NCI-H345 (cell line): ENCODE measurements at places on chromosomes 7 and 10.
A peak's percentile ranks its signal among the peaks of the same experiment; 100 is the strongest.

DNA sequence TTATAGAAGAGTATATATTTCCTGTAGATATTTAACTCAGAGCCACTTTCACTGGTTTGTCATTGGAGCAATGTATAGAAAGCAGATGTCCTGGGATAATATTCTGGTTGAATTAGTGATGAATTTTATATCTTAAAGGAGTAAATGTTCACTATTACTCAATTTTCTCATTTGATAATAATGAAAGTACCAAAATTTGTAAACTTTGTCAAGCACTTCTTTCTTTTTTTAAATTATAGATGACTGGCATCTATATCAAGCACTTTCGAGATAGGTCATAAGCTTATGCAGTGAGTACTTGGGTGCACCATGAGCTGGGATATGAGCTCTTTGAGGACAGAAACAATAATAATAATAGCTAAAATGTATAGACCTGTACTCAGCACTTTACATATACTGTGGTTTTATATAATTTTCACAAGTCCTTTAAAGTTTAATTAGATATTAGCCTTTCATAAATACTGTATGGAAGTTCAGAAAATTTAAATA lies 11.3 kb downstream of the RSBN1L start:
- DNase-seq = no peak

DNA sequence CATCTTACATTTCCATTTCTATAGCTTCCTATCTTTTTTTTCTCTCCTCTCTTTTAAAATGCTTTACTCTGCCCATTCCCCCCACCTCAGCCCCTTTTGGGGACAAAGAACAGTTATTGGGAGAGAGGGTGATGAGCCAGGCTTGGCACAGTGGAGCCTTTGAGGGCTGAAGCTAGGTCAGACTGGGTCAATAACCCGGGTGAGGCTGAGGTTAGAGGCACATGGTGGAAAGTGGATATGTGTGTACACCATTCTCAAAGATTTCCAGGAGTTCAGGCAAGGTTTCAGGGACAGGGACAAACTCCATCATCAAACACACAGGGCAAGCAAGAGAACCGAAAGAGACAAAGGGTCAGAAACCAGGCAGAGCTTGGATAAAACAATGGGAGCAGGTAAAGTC lies 11.5 kb downstream of the ABCB4 start:
- DNase-seq = no peak

DNA sequence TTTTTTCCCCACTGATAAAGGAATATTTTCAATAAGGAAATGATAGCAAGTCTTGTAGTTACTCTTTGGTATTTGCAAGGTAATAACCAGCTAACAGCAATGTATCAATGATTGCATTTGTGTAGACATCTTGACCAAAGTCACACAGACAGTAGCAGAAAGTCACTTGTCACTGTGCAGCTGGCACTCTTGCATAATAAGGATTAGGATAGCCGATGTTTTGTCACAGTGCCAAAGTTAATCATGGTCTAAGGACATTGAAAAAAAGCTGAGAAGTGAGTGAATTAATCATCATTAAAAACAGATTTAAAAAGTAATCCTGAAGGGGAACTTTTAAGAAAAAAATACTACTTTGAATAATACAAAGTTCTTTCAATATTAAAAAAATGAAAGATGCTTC lies 834.3 kb upstream of the C7orf33 start:
- peak; percentile 67 for DNase-seq

- no peak for DNase-seq
Observed at GRCh38 chr7:13017881-13018280, 330.4 kb downstream of the ARL4A start.

DNA sequence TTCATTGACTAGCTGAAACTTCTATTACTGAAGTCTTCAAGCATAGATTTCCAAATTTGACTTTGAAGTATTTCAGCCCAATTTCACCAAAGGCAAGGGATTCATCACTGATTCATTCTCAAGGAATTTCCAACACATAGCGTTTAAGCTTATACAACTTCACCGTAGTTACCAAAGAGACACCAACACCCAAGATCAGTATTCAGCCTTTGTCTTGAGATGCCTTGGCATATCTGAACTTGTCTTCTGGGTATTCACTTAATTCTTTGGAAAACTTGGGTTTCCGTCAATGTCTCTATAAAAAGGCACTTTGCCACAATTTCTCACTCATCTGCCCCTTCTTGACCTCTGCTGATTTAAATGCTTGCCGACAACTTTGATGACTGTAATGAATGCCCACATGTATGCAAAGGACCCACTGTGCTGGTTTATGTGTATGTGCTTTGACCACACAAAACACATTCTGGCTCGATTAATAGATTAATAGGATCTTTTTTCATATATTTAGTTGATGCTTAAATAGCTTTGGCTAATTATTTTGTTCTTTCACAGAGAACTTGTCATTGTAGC lies 49.6 kb downstream of the TES start:
- DNase-seq = no peak

GRCh38 chr10:29557665-29558064 lies 77.1 kb downstream of the SVIL start:
- no peak for DNase-seq

DNA sequence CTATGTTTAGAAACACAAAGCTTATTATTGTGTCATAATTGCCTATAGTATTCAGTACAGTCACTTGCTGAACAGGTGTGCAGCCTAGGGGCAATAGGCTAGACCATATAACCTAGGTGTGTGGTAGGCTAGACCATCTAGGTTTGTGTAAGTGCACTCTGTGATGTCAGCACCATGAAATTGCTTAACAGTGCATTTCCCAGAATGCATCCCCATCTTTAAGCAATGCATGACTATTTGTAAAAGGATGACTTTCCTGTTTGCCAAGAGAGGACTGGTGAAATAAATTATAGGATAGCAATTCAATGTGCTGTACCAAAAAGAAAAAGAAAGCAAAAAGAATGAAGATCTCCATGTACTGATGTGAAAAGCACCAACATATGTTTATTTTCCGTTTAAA lies 288.7 kb upstream of the AUTS2 start:
- DNase-seq = no peak

GRCh38 chr10:99965700-99966099 lies 44.0 kb downstream of the DNMBP start:
- DNase-seq = no peak

DNA sequence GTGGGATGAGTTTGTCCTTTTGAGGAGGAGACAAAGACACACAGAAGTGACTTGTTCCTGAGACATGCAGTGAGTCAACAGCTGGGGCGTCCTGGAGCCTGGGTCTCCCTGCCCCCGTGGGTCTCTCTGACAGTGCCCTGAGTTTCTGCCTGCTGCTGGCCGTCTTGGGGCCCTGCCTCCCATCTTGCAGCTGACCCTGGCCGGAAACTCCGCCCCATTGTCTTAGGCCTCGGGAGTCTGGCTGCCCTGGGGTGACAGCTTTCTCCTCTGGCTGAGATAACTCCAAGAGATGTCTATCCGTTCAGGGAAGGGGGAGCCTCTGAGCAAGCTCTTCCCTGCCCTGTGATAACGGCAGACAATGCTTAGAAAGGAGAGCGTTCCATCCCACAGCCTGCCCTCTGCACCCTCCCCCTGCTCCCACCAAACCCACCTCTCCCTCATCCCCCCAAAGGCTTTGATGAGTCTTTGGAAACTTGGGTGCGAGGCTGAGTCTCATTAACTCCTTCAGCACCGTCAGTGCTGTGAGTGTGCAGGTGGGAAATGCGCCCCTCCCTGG lies 69.5 kb upstream of the PODXL start:
- no peak for DNase-seq

GRCh38 chr7:73429215-73429614 lies 4.4 kb upstream of the FZD9 start:
- peak; percentile 92 for DNase-seq

DNA sequence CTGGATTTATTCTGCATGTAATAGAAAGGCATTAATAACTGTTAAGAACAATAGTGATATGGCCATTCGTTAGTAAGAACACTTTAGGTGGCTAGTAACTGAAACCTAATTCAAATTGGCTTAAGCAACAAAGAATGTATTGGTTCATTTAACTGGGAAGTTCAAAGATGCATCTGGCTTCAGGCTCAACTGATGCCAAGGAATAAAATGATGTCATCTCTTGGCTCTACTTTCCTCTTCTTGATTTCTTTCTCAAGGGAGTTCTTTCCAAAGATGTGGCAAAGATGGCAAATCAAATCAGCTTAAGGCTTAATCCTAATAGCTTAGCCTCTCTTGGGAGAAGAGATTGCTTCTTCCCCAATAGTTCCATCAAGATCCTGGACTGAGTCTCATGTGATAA lies 51.6 kb downstream of the PIK3CG start:
- no peak for DNase-seq

GRCh38 chr7:151003572-151003971 lies 12.8 kb downstream of the NOS3 start:
- DNase-seq = peak; percentile 83

- DNase-seq = no peak
Observed at GRCh38 chr10:28302012-28302637, 739 bp downstream of the MPP7 start.

DNA sequence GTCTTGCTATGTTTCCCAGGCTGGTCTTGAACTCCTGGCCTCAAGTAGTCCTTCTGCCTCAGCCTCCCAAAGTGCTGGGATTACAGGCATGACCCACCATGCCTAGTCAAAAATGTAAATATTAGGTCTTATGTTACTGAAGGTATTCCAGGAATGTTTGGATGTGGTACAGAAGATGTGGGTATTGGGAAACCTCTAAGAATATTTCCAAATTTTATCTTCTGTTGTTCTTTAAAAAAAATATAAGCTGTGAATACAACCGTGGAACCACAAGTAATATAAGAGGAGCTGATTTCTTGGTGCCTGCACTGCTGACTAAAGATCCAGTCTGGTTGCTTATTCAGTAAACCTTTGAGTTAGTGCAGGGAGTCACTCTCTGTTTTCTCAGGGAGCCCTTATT lies 178.3 kb downstream of the AUTS2 start:
- DNase-seq = no peak

GRCh38 chr7:139915268-139915863 lies 86.3 kb downstream of the TBXAS1 start:
- DNase-seq = no peak

- DNase-seq = no peak
Observed at GRCh38 chr7:33728873-33729551, 176.3 kb upstream of the BMPER start.

GRCh38 chr7:126728967-126729366 lies 523.8 kb downstream of the GRM8 start:
- DNase-seq = no peak

GRCh38 chr7:85234730-85235129 lies 47.9 kb upstream of the SEMA3D start:
- DNase-seq = no peak

- DNase-seq = no peak
Observed at GRCh38 chr7:86889501-86889900, 170.0 kb downstream of the ELAPOR2 start.

DNA sequence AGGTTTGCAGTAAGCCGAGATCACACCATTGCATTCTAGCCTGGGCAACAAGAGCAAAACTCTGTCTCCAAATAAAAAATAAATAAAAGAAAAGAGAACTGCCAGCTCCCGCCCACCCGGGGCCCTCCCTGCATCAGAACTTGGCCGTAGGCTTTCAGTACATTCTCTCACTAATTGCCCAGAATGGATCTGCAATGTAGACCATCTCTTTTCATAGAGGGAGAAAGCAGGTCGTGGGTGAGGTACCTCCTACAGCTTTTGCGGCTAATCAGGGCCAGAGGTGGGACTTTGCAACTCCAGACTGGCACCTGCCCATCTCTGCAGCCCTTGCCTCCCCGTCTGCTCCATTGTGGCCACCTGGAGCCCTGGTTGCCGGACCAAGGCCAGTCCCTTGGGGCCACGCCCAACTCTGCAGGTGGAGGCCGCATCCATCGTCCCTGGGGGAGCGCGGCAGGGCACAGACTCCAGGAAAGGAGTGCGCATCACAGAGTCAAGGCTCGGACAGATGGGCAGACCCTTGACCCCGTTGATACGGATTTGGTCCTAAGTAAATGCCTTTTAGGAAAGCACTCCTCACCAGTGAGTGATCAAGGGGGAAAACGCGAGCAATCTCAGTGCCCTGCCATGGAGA lies 179.1 kb upstream of the SH2B2 start:
- no peak for DNase-seq

DNA sequence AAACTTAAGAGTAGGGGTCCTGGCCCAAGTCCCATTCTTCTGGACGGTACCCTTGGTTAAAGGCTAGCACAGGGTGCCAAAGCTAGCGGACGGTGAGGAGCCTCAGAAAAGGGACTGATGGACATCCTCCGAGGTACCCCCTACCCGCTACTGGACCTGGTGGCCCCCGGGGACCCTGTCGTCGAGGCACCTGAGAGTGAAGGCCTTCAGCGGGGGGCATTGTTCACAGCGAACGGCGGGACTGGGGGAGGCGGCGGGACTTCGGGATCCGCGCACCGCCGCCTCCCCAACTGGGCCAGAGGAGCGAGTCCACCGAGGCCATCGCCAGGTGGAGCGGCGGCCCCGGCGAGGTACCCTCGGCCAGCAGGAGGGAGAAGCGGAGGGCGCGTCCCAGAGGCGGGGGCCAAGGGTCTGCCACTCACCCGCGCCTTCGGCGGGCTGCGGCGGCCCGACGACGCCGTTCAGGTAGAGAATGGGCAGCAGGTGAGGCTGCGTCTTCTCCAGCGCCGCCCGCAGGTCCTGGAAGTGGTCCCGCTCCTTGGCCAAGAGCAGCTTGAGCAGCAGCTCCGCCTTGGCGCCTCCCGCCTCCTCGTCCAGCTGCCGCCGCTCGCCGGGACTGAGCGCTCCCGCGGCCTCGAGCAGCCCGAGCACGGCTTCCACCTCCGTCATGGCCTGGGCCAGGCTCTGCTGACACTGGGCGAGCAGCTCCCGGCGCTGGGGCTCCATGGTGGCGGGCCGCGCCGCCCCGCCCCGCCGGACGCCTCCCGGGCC lies 575 bp downstream of the DLG5 start:
- DNase-seq = no peak

DNA sequence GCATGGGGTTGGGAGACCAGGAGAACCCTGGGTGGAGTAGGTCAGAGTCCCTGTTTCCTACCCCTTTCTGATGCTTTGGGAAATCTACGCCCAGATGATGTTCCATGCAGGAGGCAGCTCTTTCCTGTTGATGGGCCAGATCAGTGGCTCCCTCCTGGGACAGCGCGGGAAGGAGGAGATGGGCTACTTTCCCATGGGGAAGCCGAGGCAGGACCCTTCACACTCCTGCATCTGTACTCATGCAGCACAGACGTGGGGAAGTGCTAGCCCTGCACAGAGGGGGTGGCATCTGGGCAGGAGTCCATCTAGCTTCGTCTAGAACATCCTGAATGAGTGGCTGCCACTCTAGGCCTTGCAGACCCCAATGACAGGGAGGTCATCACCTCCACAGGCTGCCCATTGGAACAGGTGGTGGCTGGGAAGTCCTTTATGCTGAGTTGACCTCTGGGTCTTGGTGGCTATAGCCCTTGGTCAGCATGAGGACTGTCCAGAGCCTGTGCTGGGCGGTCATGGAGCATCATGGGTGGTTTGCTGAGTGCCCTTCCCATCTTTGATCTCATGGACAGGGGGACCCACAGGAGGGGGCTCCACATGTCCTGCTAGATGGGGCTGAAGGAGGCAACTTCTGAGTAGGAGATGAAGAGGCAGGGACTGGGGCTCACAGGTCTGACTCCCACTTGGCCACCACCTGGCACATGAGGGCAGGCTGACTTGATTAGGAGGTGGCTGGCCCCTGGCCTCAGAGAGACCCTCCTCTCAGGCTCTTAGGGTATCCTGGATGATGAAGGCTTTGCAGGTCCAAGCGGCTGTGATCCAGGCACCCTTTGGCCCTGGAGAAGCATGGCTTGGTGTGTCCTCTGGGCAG lies 24.6 kb downstream of the RAMP3 start:
- no peak for DNase-seq
